Effector CD4-positive, alpha-beta T cell (primary cell): ENCODE measurements at places on chromosomes 3 and 15.

- no peak for DNase-seq
Measured at GRCh38 chr3:69646287-69647067, 92.8 kb upstream of the MITF start.

DNA sequence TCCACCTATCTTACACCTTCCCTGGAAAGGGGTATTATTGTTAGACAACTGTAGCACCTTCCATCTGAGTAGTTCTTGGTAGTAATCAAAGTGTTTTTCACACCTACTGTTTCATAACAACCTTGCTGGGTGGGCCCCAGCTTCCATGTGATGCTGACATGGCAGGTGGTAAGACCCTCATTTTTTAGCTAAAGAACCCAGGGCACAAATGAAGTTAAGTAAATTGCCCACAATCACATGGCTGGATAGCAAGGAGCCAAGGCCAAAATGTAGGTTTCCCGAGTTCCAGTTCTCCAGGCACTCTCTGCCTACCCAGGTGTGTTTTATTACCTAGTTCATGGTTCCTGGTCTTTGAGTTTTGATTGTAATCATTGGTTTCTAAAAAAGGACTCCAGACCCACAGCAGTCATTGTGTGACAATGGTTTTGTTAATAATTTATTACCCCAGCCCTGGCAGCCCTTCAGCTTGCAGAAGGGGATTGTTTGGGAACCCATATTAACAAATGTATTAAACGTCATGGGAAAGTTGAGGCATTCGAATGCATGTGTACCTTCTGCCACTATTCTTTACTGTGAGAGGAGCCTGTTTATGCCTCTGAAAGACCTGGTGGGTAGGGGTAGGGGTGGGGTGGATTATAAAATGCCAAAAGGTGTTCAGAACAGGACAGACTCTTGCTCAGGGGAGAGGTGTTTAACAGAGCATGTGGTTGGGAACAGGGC, 222.2 kb upstream of the BHLHE40 start:
- DNase-seq: no peak

- DNase-seq: no peak
Measured at GRCh38 chr3:136173939-136174490, 22.1 kb downstream of the MSL2 start.

GRCh38 chr3:196335503-196335948, 2.7 kb downstream of the TM4SF19 start:
- no peak for DNase-seq

DNA sequence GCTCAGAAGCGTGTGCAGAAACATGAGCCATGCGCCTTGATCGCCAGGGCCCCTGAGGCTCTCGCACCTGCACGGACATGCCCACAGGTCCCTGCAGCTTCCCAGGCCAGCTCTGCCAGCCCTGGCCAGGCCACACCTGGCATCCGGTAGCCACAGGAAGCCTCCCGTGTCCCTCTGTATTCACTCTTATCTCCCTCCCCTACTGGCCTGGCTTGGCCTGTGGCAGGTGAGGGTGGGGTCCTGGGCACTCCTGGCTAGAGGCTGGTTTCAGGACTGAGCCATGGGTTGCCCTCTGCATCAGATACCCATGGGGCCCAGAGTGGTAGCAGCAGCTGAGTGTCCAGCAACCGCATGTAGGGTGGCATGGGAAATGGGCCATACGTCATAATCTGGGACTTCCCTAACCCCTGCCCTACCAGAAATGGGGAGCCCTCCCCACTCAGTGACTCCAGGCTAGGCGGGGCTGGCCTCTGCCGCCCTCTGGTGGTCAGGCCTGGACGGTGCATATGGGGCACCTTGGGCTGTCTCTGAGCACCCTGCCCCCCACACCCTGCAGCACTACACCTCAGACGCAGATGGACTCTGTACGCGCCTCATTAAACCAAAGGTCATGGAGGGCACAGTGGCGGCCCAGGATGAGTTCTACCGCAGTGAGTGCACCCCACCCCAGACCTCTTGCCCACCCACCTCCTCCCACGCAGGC, 12.6 kb upstream of the LMAN1L start:
- peak; percentile 83 for DNase-seq

GRCh38 chr3:122660297-122660974, 20.2 kb upstream of the PARP14 start:
- DNase-seq: no peak

DNA sequence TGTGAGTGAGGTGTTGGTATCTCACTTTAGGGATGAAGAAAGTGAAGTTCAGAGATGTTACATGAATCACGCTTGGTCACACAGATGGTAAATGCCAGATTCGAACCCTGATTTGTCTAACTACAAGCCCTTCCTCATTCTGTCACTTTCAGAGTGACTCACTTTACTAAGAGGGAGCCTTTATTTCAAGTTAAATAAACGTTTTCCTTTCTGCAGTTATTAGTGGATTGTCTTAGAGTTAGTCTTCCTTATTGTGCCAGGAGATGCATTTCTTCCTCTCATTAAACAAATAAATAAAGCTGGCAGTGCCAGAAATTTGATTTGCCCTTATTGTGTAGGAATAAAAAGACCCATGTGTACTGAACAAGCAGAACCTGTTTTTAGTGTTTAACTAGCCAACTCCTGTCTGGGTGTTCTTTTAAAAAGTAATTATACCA, 162.5 kb downstream of the AKAP13 start:
- DNase-seq: no peak

GRCh38 chr3:96959901-96960641, 145.7 kb downstream of the EPHA6 start:
- no peak for DNase-seq

DNA sequence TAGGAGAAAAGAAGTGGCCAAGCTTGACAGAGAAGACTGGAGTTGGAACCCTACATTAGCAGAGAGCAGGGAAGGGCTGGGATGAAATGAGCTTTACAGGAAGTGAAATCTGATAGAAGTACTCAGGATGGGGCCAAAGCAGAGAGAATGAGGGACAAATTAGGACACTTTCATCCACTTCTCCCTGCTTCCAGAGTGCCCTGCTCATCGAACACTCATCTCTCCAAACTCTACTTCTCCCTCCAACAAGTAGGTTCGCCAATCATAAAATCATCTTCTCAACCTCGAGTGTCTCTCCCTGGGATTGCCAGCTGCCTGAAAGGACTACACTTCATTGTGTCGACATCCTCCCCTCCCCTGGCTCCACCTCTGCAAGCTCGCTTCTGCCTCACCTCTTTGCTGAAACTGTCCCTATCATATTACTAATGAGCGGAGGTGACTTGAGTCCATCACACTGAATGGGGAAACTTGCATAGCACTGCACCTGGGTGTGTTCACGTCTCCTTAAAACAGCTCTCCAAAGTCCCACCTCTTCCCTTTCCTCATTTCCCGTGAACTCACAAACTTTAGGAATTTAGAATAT, 365.8 kb downstream of the FOXP1 start:
- DNase-seq: no peak

GRCh38 chr3:136979684-136980083, 21.9 kb downstream of the IL20RB start:
- DNase-seq: no peak

- DNase-seq: no peak
Measured at GRCh38 chr3:24472358-24472757, 22.3 kb downstream of the THRB start.

DNA sequence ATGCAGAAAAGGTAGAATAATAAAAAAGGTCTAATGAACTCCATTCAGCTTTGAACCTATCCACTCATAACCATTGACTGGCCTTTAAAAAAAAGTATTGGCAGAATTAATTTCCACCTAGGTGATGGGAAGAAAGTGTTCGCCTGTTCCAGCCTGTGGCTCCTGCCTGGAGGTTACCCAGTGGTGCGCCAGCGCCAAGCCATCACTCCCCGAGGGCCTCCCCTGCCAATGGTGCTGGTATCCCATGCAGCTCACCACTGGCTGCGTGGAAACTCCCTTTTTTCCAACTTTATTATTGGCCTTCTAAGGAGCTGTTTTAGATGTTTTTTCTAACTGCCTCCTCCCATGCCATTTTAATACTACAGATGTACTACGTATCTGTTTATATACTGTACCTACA, 29.4 kb downstream of the NIPA2 start:
- no peak for DNase-seq

DNA sequence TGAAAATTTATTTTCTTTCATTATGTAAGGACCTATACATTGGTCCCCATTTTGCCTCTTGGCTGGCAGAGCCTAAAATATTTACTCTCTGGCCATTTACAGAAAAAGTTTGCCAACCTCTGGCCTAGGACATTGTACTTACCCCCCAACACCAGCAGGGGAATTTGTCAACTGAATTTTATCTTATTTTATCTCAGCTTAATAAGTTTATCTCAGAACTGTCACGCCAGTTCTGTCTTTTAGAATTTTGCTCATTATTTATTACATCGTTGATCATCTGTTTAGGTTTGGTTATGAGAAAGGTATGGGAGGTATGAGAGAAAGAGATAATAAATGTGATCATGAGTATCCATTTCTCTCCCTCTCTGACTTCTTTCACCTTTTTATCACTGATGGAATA, 38.3 kb downstream of the CHD2 start:
- DNase-seq: no peak

DNA sequence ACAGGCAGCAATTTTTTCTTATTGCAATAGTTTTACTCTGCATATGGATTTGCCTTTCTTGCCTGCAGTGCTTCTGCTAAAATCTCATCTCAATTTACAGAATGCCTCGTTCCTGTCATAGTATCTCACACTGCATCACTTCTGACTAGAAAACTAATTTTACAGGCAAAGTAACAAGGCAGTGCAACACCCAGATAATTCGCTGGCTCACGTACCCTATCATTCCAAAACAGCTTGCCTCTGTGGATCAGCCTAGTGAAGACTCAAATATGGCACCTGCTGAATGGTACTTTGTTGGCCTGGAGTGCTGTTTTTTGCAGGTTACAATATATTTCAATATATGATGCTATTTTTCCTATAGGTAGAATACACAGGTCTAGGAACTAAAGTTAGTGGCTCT, 5.3 kb downstream of the EIF5A2 start:
- no peak for DNase-seq

DNA sequence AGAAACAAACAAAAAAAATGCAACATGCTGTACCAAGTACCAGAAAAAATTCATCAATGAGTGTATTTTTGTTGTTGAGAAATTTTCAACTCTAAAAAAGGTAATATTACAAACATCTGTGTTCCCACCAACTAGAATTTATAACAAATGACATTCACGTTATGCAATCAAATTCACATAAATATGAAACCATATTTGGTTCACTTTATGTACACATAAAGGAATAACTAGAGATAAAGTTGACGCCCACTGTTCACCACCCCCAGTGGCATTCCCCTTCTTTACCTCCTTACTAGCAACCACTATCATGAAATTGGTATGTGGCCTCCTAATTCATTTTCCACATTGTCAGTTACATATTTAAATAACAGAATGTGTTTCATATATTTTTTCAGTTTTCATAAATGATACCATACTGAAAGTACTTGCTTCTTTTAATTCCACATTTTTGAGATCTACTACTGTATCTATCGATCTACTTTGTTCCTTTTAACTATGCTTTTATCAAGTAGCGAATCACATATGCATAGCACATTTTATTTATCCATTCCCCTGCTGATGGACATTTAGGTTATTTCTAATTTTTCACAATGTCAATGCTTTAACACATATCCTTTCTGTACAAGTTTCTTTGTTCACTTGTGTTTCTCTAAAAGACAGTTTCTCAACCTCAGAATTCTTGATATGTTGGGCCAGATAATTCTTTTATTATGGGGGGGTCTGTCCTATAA, 34.5 kb downstream of the TBC1D5 start:
- no peak for DNase-seq

DNA sequence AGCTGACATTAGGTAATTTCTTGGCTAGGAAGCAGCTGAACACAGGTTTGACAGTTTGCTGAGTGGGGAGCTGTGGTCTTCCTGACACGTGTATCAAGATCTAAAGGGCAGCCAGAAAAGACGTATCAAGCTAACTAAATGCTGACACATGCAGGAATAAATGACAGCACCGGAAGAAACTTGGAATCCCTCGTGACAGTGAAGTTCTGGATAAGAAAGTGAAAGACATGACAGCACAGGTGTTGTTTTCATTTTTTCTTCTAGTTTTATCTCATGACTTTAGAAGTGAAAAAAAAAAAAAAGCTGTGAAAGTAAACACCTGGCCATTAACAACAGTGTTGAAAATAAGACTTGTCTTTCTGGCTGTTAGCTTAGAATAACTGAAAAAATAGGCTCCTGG, 48.7 kb downstream of the FGF7 start:
- no peak for DNase-seq

- DNase-seq: no peak
Measured at GRCh38 chr3:38586546-38587520, 62.7 kb downstream of the SCN5A start.

- DNase-seq: no peak
Measured at GRCh38 chr3:149058602-149059001, 27.7 kb downstream of the HLTF start.

DNA sequence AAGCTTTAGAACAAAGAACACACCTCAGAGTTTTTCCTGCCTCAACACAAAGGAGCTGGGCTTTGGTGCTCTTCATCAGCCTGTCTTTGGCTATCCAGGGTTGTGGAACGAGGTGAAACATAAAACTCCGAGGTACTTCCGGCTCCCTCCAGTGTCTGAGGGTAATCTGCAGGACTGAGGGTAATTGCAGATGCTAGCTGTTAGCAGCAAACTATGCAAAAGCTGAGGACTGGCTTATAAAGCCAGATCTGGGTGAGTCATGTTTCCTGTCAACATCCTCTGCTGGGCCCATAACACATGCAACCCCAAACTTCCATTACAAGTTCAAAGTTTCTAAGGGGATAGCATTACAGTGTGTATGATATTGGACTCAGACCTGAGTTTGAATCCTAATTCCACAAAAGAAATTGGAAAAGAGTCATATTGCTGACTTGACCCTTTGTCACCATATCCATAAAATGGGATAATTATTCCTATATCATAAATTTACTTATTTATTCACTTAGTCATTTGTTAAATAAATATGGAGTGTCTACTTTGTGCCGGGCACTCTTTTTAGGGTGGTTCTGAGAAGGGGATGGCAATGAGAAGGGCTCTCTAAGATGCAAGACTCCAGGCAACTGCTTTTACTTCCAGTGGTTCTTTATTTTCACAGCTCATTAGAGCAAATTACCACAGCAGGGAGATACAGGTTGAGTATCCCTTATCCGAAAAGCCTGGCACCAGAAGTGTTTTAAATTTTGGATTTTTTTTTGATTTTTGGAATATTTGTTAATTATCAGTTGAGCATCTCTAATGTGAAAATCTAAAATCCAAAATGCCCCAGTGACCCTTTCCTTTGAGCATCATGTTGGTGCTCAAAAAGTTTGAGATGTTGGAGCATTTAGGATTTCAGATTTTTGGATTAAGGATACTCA, 9.5 kb upstream of the TRIM69 start:
- peak; percentile 77 for DNase-seq

DNA sequence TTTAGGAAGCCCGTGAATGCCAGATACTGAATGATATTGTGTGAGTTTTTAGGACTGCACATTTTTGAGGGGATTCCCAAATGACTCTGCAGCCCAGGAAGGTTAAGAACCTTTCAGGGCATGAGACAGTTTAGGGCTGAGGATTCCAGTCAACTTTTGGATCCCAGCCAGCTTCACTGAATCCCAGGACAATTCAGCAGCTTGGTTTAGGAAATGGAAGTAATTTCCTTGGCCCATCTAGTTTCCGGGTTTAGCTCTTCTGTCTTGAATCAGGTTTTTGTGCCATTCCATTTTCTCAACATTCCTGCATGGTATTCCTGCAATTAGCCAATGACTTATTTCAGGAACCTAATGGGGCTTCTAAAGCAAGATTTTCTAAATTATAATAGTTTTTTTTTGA, 253.9 kb downstream of the LSAMP start:
- no peak for DNase-seq
